NCI-H345 (cell line): ENCODE measurements at places on chromosomes 7 and 10.

- peak; percentile 44 for DNase-seq
Observed at GRCh38 chr10:32972460-32972859, 14.4 kb upstream of the ITGB1 start.

- DNase-seq, result no peak
Observed at GRCh38 chr10:78335371-78335690, 301.7 kb downstream of the RPS24 start.

- DNase-seq, result no peak
Observed at GRCh38 chr10:132373241-132373955, 23.6 kb upstream of the PWWP2B start.

DNA sequence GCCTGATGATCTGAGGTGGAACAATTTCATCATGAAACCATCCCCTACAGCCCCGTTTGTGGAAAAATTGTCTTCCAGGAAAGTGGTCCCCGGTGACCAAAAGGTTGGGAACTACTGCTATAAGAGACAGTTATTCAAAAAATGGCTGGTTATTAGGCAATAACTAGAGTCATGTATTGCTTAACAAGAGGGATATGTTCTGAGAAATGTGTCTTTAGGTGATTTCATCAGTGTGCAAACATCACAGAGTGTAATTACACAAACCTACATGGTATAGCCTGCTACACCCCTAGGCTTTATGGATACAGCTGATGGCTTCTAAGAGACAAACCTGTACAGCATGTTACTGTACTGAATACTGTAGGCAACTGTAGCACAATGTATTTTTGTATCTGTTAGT lies 71.3 kb upstream of the CSTF2T start:
- no peak for DNase-seq

DNA sequence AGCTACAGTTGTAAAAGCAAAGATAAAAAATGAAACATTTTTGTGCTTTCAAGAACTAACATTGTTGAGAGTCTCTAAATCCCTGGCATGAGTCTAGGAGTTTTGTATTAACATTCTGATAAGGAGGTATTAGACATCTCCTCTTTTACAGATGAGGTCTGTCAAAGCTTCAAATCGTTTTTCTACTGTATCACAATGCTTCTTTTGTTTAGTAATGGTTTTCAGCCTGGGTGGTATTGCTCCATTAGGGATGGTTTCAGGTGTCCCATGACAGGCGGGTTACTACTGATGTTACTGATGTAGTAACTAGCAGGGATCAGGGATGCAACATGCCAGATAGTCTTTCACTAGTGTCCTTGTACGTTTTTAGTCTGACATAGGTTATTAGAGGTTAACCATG lies 27.4 kb downstream of the STAM start:
- no peak for DNase-seq

DNA sequence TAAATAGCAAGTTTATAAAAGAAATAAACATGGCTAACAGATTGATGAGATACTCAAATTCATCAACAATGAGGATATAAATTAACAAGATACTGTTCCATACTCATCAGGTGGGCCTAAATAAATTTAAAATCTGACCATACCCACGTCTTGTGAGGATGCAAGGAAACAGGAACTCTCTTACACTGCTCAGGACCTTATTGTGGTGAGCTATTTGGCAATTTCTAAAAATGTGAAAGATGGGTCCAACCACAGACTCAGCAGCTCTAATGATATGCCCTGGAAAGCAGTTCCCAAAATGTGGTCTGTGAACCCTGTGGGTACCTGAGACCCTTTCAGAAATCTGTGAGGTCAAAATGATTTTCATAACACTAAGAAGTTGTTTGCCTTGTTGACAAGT lies 21.5 kb downstream of the RPP38 start:
- DNase-seq, result no peak

DNA sequence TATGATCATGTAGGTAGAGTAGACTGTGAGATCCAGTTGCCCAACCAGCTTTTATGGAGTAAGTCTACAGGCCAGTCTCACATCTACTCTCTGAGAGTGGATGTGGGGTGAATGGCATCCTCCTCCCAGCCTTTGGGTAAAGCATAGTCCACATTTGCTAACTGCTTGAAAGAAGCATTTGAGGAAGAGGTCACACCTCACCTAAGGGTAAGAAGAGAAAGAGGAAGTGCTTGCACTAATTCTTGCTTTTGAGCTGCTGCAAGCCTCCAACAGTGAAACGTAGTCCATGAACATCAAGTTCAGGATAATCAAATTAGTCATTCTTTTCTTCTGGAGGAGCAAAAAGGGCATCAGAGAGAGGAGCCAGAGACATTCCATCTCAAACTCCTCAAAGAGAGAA lies 93.9 kb upstream of the AGR3 start:
- DNase-seq, result no peak

DNA sequence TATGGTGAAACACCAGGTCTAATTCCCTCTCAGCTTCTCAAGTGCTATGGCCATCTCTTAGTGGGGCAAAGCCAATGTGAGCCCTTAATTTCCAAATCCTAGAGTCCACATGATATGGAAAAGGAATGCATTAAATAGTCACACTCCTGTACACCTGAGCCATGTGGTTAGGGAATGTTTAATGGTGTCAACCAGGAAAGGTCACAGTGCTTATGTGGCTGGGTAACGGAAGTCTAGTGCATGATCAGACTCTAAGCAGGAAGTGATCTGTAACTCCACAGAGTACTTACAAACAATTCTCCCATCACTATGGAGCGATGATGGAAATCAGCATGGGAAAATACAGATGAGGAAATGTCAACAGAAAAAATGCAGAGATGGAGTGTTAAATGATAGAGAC lies 148.8 kb downstream of the MAGI2 start:
- DNase-seq, result no peak

- DNase-seq, result no peak
Observed at GRCh38 chr7:20742913-20743312, 43.8 kb downstream of the SP8 start.

GRCh38 chr10:33381451-33382215 lies 47.2 kb upstream of the NRP1 start:
- no peak for DNase-seq
